ENCODE measurements at places on chromosomes 16 and 17. TPM values are rescaled to one million over a fixed set of nuclear protein-coding genes. Genes with fewer than 3 reads are reported as not detected.
A peak's percentile ranks its signal among the peaks of the same experiment; 100 is the strongest.

SPN gene
- 1.6 TPM for total RNA-seq

SLC25A10 gene
- total RNA-seq, result 7.1 TPM

ENPP7 gene
- not detected for total RNA-seq

CA7 gene
- total RNA-seq, result not detected

C17orf58 gene
- 1.4 TPM for total RNA-seq

TEX19 gene
- not detected for total RNA-seq

KRTAP17-1 gene
- total RNA-seq, result not detected

GRCh38 chr16:26992666-26993349 is 73.9 kb upstream of the C16orf82 start:
- H3K36me3 ChIP-seq, result no peaks in the 10 kb centered on the region
- H3K4me3 ChIP-seq, result no peak overlapping the region
- DNase-seq, result no peak
- no peaks in the 10 kb centered on the region for H3K4me1 ChIP-seq
- H3K27ac ChIP-seq, result no peak overlapping the region
- H3K27me3 ChIP-seq, result no peaks in the 10 kb centered on the region

GRCh38 chr17:38898291-38898679 is 27.1 kb upstream of the LASP1NB start:
- H3K36me3 ChIP-seq, result peaks cover 6% of the 10 kb centered on the region
- DNase-seq, result no peak
- H3K4me3 ChIP-seq, result no peak overlapping the region

DNA sequence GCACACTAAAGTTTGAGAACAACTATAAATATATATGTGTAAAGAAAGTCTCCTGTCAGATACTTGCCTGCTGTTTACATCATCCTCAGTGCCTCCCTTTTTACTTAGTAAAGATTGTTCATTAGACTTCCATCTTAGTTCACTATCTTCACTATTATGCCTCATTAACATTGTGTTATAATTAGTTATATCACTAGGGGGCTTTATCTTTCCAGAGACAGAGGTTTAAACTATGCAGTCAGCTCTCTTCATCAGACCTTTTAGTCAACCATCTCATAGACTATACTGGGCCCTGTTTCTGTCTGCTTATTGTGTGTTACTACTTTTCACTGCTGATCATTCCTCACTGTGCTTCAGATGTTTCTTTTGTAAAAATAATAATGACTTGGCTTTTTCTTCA is 630.8 kb upstream of the KIF2B start:
- no peak for DNase-seq
- no peaks in the 10 kb centered on the region for H3K27me3 ChIP-seq
- no peaks in the 10 kb centered on the region for H3K4me1 ChIP-seq
- H3K4me3 ChIP-seq, result no peak overlapping the region
- H3K27ac ChIP-seq, result no peak overlapping the region

GRCh38 chr17:61672140-61672539 is 81.1 kb upstream of the NACA2 start:
- DNase-seq, result no peak
- H3K27ac ChIP-seq, result no peak overlapping the region
- H3K36me3 ChIP-seq, result no peaks in the 10 kb centered on the region
- no peaks in the 10 kb centered on the region for H3K27me3 ChIP-seq
- H3K4me1 ChIP-seq, result no peaks in the 10 kb centered on the region

DNA sequence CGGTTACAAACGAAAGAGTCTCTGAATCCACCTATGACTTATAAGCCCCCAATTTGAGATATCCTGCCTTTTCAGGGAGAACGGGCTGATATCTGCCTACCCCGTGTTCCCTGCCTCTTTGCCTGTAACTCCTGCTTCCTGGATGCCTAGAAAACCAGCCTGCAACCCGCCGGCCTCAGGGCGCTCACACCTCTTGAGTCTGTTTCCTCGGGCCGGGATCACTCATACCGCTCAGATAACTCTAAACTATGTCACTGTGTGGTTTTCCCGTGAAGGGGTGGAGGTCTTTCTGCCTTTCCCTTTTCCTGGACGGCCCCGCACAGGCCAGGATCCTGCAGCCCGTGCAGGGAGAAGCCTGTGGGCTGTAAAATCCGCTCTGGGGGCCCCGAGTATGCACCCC is 10.4 kb downstream of the RPUSD1 start:
- no peak overlapping the region for H3K27ac ChIP-seq
- H3K4me1 ChIP-seq, result no peaks in the 10 kb centered on the region
- H3K27me3 ChIP-seq, result peaks cover 69% of the 10 kb centered on the region
- H3K36me3 ChIP-seq, result no peaks in the 10 kb centered on the region

GRCh38 chr16:64437706-64438324 is 684.0 kb downstream of the CDH11 start:
- no peaks in the 10 kb centered on the region for H3K27me3 ChIP-seq
- no peak overlapping the region for H3K4me3 ChIP-seq
- H3K36me3 ChIP-seq, result no peaks in the 10 kb centered on the region
- H3K4me1 ChIP-seq, result no peaks in the 10 kb centered on the region

GRCh38 chr17:65229621-65229995 is 92.4 kb downstream of the RGS9 start:
- no peaks in the 10 kb centered on the region for H3K36me3 ChIP-seq
- no peak overlapping the region for H3K27ac ChIP-seq
- no peak overlapping the region for H3K4me3 ChIP-seq
- peaks cover 9% of the 10 kb centered on the region for H3K4me1 ChIP-seq

GRCh38 chr17:41492771-41493170 is 3.1 kb upstream of the KRT36 start:
- no peak overlapping the region for H3K27ac ChIP-seq
- no peaks in the 10 kb centered on the region for H3K27me3 ChIP-seq
- DNase-seq, result no peak
- H3K4me1 ChIP-seq, result no peaks in the 10 kb centered on the region
- no peaks in the 10 kb centered on the region for H3K36me3 ChIP-seq
- no peak overlapping the region for H3K4me3 ChIP-seq

DNA sequence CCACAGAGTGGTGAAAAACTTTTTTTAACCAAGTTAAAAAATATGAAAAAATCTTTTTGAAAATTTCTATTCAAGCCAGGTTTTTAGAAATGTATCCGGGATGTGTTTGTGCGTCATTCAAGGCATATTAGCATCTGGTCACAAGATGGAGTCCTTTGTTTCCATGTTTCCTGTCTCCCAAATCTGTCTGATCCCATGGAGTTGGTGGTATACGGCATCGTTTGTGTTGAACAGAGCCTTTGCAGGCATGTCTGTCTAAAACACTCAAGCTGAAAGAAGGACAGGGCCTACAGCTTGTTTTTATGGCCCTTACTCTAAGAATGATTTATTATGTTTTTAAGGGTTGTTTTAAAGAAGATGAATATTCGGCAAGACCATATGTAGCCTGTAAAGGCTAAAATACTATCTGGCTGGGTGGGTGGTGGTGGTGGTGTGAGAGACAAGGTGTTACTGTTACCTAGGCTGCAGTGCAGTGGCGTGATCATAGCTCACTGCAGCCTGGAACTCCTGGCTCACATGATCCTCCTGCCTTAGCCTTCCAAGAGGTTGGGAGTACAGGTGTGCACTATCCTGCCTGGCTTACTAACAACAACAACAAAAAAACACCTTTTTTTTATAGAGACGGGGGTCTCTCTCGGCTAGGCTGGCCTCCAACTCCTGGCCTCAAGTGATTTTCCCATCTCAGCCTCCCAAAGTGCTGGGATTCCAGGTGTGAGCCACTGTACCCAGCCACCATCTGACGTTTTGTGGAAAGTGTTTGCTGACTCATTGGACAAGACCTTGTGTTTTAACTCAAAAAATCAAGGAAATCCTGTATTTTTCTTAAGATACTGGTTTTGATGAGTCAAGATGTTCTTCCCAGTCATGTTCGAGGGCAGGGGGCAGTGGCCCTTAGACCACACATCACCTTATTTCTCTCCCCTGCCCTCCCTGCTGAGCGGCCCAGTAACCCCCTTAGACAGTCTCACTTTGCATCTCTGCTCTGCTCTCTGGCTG is 52.2 kb downstream of the NDE1 start:
- peak overlapping the region; percentile 68 for H3K27ac ChIP-seq
- peaks cover 18% of the 10 kb centered on the region for H3K4me1 ChIP-seq
- no peak overlapping the region for H3K4me3 ChIP-seq

- peaks cover 17% of the 10 kb centered on the region for H3K4me1 ChIP-seq
- H3K27ac ChIP-seq, result no peak overlapping the region
- DNase-seq, result no peak
- H3K36me3 ChIP-seq, result no peaks in the 10 kb centered on the region
- H3K4me3 ChIP-seq, result no peak overlapping the region
Measured at GRCh38 chr17:78164748-78165607, 3.4 kb upstream of the SYNGR2 start.

DNA sequence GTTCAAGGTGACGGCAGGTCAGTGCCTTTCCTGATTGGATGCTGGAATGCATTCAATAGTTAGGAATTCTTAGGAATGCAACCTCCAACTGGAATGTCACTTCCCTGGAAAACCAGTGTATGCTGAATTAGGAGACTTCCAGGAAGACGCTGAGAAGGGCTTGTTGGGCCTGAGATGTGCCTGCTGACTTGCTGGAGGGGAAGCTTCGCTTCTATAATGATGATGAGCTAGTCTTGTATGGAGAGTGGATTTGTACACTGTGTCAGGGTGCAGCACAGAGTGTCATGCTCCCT is 45.6 kb downstream of the SMPD3 start:
- no peak overlapping the region for H3K4me3 ChIP-seq
- no peak for DNase-seq
- no peaks in the 10 kb centered on the region for H3K36me3 ChIP-seq

DNA sequence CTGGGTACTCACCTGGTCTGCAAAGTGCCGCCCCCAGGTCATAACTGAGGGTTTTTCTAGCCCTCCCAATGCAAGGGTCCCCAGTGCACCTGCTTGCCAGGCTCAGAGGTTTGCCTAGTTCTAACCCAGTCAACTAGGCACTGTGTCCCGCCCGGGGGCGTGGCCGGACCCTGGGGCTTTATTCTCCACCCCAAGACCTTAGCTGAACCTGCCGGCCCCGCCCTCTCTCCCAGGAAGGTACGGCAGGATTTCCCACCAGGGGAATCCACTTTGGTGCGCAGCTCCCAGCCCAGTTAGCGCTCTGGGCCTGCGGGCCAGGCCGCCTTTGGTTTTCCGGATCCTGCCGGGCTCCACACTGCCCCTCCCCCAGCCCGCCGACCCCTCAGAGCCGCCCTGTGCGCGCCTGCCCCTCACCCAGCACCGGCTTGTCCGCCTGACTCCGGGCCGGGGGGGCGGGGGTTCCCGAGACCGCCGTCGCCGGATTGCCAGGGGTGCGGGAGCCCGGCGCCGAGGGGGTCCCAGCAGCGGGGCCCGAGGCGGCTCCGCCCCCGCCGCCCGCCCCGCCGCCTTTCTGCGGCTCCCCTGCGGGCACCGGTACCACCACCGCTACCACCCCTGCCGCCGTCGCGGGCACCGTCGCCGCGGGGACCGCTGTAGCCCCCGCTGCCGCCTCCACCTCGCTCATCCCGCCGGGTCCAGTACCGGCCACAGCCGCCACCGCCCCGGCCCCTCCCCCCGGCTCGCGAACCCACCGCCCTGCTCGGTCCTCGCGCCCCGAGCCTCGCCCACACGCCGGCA is 424 bp downstream of the YBX2 start:
- H3K4me3 ChIP-seq, result peak overlapping the region; percentile 44
- no peak for DNase-seq
- H3K4me1 ChIP-seq, result peaks cover 57% of the 10 kb centered on the region
- peak overlapping the region; percentile 76 for H3K27ac ChIP-seq
- no peaks in the 10 kb centered on the region for H3K36me3 ChIP-seq

GRCh38 chr16:47847220-47847970 is 308.4 kb downstream of the ABCC12 start:
- H3K27me3 ChIP-seq, result no peaks in the 10 kb centered on the region
- H3K36me3 ChIP-seq, result no peaks in the 10 kb centered on the region
- DNase-seq, result no peak
- no peak overlapping the region for H3K27ac ChIP-seq
- H3K4me1 ChIP-seq, result no peaks in the 10 kb centered on the region

DNA sequence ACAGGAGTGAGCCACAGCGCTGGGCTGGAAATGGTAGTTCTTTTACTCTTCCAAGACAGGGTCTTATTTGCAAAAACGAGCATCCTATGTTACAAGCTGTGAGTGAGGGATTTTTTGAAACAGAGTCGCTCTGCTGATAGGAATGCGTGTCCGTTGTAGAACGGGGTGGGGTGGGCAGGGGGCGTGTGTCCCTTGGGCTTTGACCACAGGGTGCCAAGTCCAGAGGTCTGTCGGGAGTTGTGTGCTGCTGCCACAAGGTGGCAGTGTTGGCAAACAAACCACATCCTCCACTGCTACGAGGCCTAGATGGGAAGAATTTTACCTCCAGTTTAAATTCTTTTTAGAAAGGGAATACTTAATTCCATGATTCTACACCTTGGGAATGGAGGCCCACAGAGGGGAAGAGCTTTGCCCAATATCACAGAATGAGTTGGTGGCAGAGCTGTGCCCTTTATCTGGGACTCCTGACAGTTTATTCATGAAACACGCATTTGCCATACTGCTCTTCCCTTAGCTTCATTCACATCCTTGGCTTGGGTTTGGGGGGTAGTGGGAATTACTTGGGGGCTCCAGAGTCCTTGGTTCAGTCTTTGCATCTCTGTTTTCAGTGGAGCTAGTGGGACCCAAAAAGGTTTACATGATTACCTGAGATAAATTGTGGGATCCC is 30.6 kb upstream of the ETV4 start:
- H3K27ac ChIP-seq, result no peak overlapping the region
- DNase-seq, result peak; percentile 77
- no peaks in the 10 kb centered on the region for H3K27me3 ChIP-seq
- H3K4me1 ChIP-seq, result no peaks in the 10 kb centered on the region

GRCh38 chr16:57016831-57017230 is 27.5 kb downstream of the NLRC5 start:
- H3K27ac ChIP-seq, result no peak overlapping the region
- H3K36me3 ChIP-seq, result peaks cover 42% of the 10 kb centered on the region
- H3K27me3 ChIP-seq, result no peaks in the 10 kb centered on the region
- H3K4me1 ChIP-seq, result no peaks in the 10 kb centered on the region

Data from sigmoid colon (tissue), 7 donors.